Activated T-helper 9 cell treated with anti-CD3 and anti-CD28 coated beads, Interleukin-2, amount 50 U/mL, for 16 hours (primary cell): ENCODE measurements at places on chromosomes 5 and 9.

DNA sequence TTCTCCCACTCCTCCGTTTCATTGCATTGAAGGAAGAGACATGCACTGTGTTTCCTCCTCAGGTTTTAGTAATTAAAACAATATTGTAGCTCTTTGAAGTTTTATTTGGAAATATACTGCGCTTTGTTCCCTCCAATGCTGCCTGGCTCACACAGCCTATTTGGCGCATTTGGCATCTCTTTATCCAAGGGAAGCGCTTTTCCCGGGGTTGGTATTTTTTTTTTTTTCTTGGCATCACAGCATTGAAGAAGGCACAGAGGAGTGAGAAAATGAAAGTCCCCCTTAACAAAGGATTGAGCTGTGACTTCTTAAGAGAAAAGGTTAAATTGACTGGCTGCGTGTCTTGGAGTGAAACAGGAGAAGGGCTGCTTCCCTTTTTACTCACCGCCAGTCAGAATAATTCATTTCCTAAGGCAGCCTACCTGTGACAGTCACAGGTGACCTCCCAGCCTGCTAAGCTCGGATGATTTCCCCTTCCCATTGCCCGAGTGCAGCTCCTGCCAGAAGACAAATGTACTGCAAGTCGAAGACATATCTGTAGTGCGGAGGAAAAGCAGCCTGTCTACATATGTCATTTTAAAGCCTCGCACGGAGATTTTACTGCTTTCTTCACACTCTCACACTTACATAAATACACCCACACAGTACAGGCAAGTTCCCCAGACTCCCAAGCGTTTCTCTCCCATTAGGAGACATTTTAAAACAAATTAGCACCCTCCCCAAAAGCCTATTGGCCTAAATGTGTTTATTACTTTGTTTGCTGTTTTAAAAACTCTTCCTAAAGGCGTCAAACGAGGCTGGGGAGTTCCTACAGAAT is 665.5 kb upstream of the ZNF608 start:
- no peak for DNase-seq

DNA sequence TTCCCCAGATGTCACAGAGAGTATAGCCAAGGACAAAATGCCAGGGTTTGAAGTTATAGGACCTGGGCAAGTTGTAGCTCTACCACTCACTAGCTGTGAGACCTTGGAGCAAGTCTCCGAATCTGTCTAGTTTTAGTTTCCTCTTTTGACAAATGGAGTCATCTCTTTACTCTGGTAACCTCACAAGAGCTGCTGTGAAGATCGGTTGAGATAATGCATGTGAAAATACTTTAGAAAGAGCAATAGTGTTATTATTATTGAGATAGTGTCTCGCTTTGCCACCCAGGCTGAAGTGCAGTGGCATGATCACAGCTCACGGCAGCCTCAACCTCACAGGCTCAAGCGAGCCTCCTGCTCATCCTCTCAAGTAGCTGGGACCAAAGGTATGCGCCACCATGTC is 117.9 kb upstream of the NR5A1 start:
- no peak for DNase-seq

DNA sequence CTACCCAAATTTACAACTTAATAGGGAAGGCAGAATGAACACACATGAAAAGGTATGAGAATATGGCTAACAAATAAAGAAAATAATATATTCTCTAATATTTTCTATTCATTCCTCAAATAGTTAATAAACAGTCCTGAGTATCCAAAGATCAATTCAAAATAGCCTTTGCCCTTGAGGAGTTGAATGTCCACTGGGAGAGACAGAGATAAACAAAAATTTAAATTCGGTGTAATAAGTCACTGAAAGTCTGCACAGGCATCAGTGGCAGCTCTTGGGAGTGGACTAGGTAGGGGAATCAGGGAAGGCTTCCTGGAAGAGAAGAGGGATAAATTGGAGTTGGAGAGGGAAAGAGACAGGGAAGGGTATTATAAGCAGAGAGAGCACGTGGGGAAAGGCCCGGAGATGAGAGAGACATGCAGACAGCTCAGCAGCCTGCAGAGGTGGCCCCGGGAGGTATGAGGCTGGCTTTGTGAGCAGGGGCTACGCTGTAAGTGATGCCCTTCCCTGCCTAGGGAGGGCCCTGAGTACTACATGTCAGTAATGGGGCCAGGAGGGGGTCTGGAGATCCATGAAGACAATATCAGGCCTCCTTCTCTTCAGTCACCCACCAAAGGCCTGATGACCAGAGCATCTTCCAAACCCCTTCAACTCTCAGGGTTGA is 137.1 kb downstream of the PDE8B start:
- no peak for DNase-seq

GRCh38 chr9:10612641-10613398 is at the start of gene PTPRD:
TSS of gene PTPRD (minus strand) at chr9:10613002.
- DNase-seq = no peak

GRCh38 chr9:7777771-7778170 is 21.8 kb downstream of the DMAC1 start:
- no peak for DNase-seq

GRCh38 chr5:148682058-148683026 is 28.0 kb upstream of the HTR4 start:
- no peak for DNase-seq

DNA sequence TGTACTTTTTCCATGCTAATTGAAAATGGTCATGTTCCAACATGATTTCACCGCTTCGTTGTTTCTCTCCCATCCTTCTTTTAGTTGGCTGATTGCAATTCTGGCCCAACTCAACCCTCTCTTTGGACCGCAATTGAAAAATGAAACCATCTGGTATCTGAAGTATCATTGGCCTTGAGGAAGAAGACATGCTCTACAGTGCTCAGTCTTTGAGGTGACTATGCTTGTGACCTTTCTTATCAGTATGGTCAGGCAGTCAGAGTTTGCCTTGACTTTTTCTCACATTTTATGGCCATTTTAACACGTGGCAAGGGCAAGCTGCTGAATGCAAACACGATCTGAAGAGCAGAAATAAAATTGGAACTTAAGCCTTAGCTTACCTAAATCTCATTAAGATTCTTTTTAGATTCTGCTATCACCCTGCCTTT is 36.0 kb upstream of the CREBRF start:
- no peak for DNase-seq

DNA sequence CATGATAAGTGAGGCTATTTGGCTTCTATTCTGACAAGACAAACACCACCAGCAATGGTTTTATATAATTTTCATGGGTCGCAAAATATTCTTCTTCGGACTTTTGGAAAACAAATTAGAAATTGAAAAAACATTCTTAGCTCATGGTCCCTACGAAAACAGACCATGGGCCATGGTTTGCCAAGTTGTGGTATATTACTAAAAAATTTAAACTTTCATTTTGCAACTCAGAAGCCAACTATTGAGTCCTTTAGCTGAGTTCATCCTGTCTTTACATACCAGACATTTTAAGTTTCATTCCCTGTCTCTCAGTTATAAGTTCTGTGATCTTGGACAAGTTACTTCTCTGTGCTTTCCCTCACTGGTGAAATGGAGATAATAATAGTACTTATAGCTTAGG is 198.1 kb downstream of the CSNK1G3 start:
- DNase-seq = no peak

DNA sequence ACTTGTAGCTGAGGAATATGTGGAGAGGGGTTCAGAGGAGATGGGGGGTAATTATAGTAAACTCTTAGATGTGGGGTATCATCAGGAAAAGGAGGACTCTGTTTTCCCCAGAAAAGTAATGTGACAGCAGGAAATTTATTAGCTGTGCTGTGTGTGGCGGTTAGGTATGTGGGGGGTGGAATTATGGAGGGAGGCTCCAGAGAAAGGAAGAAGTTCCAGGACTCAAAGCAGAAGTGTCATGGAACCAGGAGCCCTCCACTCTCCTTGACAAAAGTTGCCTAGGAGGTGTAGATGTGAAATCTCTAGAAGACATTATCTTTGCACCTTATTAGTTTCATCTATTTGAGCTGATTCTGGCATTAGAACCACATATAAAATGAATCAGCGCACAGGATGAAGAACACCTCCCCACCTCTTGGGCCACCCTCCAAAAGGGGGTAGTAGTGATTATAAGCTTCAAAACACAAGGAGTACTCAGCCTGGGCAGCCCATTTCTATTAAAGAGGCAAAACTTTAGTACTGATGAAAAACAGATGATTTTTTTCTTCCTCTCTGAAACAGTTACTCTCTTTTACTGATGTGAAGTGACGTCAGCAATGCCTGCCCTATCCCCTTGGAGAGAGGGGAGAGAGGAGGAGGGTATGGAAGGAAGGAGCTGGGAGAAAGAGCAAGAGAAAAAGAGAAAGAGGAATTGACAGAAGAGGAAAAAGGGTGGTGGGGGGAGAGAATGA is 18.2 kb downstream of the NR2F1 start:
- DNase-seq = no peak
